ENCODE measurements at places on chromosomes 5 and 9.

GRCh38 chr9:7324152-7324598, 475.4 kb downstream of the DMAC1 start:
- no peak for DNase-seq

DNA sequence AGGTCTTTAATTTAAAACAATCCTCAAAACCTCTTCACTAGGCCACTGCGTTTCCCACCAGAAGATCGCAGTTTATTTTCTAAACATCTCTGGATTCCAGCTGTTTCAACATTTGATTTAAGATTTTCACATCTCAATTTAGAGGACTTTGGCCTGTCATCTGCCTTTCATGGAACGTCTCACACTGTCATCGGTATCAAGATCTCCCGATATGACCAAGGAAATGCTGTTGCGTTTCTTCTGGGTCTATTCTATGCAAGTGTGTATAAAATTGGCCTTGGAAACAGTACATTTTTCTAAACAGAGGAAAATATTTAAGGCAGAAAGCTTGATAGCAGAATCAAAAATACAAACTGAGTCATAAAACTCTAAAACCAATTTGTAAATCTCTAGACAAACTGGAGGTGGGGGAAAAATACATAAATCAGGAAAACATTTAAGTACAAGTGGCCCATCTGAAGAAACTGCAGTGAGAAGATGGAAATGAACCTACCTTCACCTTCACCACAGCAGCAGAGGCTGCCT, 53.6 kb upstream of the SIMC1 start:
- DNase-seq = no peak

DNA sequence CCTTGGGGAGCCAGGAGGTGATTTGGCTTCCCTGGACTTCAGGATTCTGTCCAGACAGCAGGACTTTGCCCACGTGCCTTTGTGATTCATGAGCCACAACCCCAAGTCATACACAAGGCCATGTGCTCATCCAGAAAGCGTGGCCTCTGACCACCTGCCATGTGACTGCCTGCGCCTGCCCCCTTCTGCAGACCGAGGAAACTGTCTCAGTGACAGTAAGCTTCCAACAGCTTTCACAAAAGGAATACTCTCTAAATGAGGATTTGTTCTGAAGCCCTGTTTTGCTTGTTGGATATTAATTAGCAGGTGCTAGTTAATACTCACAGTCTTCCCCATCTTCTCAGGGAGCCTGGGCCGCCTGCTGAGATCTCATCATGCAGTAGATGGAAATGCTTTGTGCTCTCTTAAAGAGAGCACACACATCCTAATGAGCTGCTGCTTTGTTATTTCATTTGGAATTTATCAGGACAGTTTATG, 36.9 kb upstream of the ANGPTL2 start:
- DNase-seq = no peak

- DNase-seq = peak; percentile 41
Observed at GRCh38 chr9:27888661-27889295, 315.5 kb upstream of the C9orf72 start.

DNA sequence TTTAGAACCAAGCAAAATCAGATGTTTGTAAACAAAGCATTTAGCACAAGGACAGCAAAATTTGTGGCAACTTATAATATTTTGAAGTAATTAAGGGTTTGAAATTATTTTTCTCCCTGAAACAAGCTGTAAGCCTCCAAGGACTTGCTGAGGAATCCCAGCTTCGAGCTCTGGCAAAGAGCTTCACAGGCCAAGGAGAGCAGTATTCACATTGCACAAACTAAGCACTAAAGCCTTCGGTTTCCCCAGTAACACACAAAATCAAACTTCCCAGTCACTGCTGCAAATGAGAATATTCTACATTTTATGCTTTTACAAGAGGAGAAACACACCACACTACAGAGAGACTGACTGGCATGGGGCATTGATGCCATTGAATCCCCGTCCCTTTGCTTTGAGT, 101.9 kb downstream of the WDR41 start:
- DNase-seq = no peak

DNA sequence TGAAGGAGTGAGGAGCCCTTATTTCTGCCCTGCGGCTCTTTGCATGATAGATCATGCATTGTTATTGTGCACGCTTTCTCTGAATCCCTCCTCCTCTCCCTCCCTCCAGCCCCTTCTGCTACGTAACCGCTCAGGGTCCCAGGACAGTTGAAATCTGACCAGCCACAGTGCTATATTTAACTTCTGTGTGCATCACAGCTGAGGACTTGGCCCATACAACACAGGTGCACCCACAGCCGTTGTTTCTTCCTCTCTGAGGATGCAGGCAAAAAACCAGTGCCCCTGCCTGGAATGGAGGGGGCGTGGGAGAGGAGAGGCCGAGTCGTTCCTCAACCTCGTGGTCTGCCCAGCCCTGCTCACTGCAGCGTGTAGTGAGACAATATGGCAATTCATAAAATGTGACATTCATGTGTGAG, 335.6 kb upstream of the CLINT1 start:
- no peak for DNase-seq

DNA sequence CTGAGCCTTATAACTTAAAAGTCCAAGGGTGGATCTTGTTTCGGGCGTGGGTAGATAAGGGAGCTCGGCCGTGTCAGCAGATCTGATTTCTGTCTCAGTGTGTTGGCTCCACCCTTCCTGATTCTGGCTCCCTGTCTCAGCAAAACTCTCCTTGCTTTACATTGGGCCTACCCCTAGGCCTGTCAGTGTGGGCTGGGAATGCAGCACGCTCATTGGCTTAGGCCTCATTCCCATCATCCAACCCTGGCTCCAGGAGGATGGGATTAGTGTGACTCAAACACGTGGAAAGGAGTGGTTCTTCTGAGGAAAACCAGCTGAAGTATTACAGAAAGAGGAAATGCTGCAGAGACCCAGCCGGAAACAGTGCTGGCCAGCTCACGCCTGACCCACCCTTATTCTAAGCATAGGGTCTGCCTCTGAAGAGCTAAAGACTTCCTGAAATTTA, 59.9 kb downstream of the ZFAND5 start:
- DNase-seq = peak; percentile 94

GRCh38 chr9:93302586-93303257, 118.8 kb downstream of the WNK2 start:
- DNase-seq = peak; percentile 74
